ENCODE measurements at places on chromosomes 6 and 20. TPM values are rescaled to one million over a fixed set of nuclear protein-coding genes. Genes with fewer than 3 reads are reported as not detected.

Gene RNASET2
- 10.1 TPM for total RNA-seq

Gene SYCP2
- 3.1 TPM for total RNA-seq

Gene TMX4
- total RNA-seq: 24.2 TPM

Gene PAQR8
- total RNA-seq: 12.1 TPM

Gene FOXF2
- under 0.01 TPM for total RNA-seq

Gene CGA
- total RNA-seq: not detected

Gene LGSN
- not detected for total RNA-seq

Gene NOX3
- total RNA-seq: not detected

Gene MOCS1
- 7.0 TPM for total RNA-seq

Gene LAMA2
- 0.09 TPM for total RNA-seq

Gene LST1
- 0.26 TPM for total RNA-seq

Gene BTN1A1
- total RNA-seq: not detected

Gene C20orf144
- total RNA-seq: under 0.01 TPM

Gene MYT1
- total RNA-seq: 0.09 TPM

Gene BFSP1
- total RNA-seq: 1.8 TPM

Gene LY6G5B
- total RNA-seq: 1.9 TPM

Gene NR2E1
- not detected for total RNA-seq

Gene SLX4IP
- 3.2 TPM for total RNA-seq

Gene OXT
- total RNA-seq: not detected

Gene STMND1
- total RNA-seq: not detected

Gene CFAP206
- total RNA-seq: under 0.01 TPM

Gene BTNL2
- total RNA-seq: not detected
